Stimulated activated CD8-positive, alpha-beta memory T cell treated with anti-CD3 and anti-CD28 coated beads, Interleukin-2, amount 100 ng/mL, for 1 hour (primary cell): ENCODE measurements at places on chromosomes 5 and 9.

- DNase-seq, result no peak
Measured at GRCh38 chr5:96597438-96598020, 64.6 kb upstream of the CAST start.

DNA sequence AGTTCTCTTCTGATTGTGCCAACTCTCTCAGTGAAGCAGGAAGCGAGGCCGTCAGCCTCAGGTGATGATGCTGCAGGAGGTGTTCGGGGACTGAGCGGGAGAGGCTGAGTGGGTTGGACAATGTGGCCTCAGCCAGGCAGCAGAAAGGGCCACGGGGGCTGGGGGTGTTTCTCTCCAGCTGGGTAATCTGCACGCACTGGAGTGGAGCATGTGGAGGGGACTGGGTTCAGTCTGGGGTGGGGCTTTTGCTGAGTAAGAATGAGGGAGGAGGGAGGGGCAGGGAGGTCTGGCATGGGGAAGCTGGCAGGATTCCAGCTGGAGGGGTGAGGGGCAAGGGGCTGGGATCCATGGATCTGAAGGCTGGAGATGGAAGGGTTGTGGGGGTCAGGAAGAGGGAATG is 60.8 kb upstream of the PHYKPL start:
- DNase-seq, result no peak

DNA sequence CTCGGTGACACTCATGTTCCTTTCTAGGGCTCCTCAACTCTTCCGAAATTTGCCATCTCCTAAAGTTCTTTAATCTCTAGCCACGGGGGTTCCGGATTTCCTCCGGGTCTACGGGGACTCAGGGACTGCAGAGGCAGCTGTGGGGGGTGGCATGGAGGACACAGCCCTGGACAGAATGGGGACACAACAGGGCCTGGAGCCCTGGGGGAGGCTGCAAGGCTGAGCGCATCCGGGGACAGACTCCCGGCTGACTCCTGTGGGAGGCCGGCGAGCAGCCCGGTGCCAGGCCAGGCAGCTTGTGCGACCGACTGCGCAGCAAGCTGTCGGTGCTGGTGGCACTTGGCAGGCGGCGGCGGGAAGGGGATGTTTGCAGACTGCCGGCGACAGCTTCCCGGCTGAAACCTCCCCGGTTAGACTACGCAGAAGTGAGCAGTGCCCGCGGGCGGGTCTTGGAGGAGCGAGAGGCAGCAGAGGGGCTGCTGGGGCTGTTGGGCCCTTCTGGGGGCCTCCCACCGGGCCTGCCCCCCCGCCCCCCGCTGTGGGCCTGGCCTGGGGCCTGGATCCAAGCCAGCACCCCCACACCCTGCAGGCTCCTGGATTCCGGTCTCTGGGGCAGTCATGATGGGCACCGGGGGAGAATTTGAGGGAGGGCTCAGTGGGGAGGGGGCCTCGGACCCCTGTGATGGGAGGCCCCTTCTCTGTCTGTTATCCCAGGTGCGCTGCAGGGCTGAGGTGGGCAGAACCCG is 28.7 kb upstream of the UBAC1 start:
- DNase-seq, result no peak

DNA sequence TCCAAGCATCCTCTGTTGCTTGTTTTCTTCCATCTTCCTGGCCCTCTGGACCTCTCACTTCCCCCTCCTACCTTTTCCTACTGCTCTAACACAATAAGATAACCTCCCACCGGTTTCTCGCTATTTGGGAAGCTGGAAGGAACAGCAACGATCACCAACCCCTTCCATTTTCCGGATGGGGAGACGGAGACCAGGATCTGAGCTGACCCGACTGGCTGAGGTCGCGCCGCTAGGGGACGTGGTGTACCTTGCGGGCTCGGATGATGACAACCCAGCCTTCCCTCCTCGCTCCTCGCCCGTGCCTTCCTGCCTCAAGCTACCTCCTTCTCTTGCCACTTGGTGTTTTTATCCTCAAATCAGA is 1.9 kb downstream of the LPAR1 start:
- DNase-seq, result no peak

DNA sequence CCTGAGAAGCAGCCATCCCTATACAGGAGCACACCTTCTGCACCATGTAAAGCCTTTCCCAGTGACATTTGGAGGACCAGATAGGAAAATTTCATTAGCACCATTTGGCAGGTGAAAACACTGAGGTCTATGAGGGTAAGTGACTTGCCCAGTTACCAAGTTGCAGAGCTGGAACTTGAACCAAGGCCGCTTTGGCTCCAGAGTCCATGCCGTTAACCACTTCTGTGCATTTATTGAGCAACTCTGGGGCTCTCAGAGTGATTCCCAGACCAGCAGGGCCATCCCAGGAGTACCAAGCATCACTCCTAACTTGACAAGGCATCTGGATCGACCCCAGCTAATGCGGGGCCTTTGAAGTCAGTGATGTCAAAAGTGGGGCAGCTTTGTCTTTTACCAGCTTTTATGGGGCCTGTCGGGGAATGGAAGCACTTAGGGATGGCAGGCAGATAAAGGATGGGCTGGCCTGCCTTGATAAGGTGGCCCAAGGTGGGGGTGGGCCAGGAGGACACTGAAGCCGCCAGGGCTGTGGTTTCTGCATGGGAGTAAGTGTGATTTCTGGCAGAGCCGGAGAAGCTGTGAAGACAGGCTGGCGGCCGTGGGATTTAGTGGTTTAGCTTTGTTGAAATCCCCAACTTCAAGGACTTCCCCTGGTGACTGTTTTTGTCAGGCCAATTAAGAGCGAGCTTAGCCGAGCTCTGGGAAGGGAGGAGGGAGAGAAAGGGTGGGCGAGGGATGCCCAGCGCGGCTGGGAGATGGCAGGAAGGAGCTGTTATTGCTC is 127.3 kb downstream of the MACROH2A1 start:
- DNase-seq, result no peak

- no peak for DNase-seq
Measured at GRCh38 chr5:25863811-25864210, 1174.6 kb downstream of the CDH9 start.

GRCh38 chr9:124075761-124076160 is 64.2 kb downstream of the LHX2 start:
- DNase-seq, result no peak

- DNase-seq, result no peak
Measured at GRCh38 chr5:172074896-172075295, 68.5 kb upstream of the FBXW11 start.

DNA sequence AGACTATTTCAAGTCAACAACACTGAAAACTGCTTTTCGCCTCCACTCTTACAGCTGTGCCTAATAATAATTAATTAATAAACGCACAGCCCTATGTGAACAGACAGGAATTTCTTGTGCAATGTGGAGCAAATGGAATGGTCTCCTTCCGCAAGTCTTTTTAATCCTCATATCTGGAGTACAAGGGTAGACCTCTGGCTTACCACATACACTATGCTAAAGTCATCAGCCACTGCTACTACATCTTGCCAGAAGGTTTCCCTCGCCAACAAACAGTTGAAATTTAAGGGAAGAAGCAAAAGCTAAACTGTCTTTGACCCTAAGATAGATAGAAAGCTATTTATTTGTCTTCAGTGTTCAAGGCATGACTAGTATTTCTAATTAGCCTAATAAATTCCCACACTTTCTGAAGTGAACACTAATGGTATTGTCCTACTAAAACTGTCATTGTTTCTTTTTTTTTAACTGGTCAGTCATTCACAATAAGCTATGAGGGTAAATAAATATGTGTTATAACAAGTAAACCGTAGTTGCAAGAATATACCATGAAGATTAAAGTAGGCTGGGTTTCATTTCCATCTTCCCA is 63.9 kb downstream of the GOLPH3 start:
- no peak for DNase-seq

GRCh38 chr5:88377705-88378656 is 109.3 kb upstream of the TMEM161B start:
- DNase-seq, result no peak

GRCh38 chr5:146055432-146055831 is 49.9 kb downstream of the PLAC8L1 start:
- no peak for DNase-seq

GRCh38 chr5:167671176-167671575 is 620.3 kb upstream of the WWC1 start:
- no peak for DNase-seq

- no peak for DNase-seq
Measured at GRCh38 chr5:89117124-89117644, 234.2 kb upstream of the MEF2C start.

DNA sequence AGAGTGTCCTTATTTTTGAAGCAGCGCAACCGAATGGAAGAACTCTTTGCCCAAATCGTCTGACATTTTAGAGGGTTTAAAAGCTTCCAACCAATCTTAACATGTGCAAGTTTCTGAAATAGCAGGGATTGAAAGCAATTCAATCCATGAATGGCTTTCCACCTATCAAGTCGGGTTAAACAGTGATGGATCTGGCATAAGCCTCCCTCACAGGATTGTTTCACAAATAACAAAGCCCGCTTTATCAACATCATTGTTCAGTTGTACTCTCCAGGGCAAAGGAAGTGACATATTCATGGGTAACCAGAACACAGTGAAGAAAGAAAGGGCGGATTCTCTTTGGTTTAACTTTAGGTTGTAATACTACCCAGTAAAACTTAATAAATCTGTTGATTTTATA is 497.3 kb downstream of the MTRR start:
- DNase-seq, result no peak

- DNase-seq, result no peak
Measured at GRCh38 chr9:83362341-83362995, 175.7 kb downstream of the FRMD3 start.

DNA sequence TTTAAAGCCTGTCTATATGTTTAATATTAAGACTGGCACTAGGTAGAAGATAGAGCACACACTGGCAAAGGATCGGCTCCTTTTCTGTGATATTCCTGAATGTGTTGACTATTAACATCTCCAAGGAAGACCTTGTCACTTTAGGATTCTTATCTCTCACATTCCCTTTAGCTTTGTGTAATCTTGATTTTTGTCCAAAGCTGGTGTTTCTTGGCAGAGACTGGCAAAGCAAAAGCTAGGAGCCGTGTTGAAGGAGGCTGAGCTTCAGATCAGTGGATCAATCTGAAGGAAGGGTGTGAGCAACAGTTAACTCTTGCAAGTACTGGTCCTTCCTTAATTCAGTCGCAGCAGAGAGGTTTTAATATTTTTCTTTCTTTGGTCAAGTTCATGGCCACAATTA is 830.4 kb upstream of the ZNF608 start:
- no peak for DNase-seq

DNA sequence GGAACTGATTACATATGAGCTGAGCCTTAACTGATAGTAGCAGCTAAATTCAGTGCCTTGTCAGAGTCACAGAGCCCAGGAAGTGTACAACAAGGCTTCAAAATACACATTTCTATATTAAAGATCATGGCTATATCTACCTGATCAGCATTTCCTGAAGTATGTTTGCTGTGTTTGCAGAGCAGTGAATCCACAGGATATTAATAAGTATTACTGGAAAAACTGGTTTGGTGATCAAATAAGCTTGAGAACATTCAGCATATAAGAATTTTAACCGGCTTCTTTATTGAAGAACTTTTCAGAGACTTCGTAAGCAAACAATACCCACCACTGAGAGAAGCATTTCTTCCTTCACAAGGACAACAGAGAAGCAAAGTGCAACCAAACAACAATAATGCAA is 227.0 kb downstream of the ELAVL2 start:
- no peak for DNase-seq

DNA sequence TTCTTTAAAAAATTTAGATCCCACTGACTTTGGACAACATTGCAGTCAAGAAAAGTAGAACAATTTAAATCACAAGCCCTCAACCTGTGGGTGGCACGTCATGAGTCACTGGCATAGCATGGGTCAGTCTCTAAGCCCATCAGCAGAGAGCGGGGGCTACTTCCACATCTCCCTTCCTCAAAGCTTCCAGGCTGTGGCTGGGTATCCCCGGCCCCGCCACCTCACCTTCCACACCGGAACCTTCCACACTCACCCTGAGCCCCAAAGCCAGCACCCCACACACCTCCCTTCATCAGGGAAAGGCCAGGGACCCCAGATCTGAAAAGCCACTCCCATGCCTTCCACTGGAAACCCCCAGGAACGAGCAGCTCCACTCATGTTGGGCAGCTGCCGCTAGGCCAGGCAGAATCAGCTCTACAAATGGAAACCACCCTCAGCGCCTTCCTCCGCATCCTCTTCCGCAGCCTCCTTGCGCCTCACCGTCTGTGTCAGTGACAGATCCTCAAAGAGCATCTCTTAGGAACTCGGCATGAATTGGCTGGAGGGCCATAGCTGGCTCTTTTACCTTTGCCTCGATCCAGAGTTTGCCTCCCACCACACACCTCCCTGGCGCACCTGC is 156.5 kb downstream of the ERCC6L2 start:
- no peak for DNase-seq

- peak; percentile 53 for DNase-seq
Measured at GRCh38 chr9:129208207-129209032, 30.4 kb upstream of the IER5L start.

DNA sequence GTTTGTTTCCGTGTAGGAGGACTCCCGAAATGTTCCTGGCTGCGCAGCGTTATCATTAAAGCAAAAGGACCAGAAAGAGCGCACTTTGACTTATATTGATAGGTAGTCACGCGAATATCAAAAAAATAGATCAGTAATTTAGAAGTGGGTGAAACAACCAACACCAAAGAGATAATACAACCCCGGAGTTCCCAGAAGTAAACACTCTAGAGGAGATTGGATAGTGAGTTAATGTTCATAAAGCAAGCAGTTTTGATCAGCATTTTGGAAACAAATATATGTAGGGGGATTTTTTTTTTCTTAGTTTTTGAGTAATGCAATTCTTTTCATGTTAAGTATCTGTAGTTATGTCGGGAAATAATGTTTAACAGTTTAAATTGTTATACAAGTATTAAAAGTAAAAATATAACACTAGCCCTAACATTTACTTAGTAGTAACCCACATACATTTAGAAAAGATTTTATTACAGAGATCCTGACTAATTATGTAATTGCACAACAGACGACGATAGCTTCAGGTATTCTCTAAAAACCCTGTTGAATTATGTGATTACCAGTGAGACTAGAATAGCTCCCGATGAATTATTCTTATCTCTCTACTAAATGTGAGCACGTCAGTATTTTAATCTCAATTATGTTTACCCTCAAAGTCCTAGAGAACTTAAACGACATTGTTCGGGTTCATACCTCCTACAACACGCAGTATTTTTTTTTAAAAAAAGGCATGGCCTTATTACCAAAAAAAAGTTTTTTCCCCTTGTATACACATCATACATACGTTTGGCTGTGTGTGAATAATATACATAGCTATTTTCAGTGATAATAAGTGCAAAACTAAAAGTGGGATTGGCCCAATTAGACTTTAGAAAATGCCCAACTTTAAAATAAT is 9.4 kb upstream of the NFIB start:
- no peak for DNase-seq

- DNase-seq, result no peak
Measured at GRCh38 chr5:71537687-71538086, 49.5 kb upstream of the MCCC2 start.

DNA sequence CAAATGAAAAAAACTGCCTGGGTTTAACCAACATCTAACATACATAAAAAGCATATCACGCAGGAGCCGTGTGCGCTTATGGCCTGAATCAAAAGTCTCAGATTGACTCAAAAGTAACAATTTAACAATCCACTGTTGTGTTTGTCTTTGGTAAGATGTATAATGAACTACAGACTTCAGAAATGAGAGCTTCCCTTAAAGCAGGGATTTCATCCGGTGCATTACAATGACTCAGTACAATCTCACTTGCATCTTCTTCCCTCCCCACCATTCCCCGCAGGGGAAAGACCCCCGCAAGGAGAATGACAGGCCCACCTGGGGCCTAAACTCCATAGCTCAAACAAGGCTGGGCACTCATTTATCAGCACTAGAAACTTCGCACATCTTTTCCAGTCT is 1.4 kb downstream of the ZFR start:
- DNase-seq, result no peak

GRCh38 chr9:8845376-8845775 is 1045.8 kb upstream of the DMAC1 start:
- no peak for DNase-seq

GRCh38 chr5:33425314-33425713 is 15.5 kb upstream of the TARS1 start:
- DNase-seq, result no peak
